ENCODE measurements at places on chromosomes 11 and 22.

- no peak for DNase-seq
Measured at GRCh38 chr11:44562845-44563460, 2.5 kb upstream of the CD82 start.

DNA sequence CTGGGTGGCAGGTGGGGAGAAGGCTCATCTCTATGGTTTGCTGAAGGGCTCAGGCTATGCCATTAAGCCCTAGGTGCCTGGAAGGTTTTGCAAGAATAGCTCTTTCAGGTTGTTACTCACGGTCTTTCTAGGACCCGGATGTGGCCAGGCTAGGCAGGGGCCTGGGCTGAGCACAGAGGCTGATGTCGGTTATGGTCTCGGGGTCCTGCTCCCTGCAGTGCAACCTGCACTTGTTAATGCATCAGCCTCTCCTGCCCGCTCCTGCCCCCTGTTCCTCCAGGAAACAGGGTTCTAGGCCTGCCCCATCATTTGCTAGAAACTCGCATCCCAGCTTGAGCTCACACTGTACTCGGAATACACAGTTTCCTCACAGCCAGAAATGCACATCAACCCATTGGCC, 79.1 kb upstream of the SLC22A12 start:
- DNase-seq, result no peak

GRCh38 chr11:77789731-77790476, 30.6 kb downstream of the RSF1 start:
- no peak for DNase-seq

DNA sequence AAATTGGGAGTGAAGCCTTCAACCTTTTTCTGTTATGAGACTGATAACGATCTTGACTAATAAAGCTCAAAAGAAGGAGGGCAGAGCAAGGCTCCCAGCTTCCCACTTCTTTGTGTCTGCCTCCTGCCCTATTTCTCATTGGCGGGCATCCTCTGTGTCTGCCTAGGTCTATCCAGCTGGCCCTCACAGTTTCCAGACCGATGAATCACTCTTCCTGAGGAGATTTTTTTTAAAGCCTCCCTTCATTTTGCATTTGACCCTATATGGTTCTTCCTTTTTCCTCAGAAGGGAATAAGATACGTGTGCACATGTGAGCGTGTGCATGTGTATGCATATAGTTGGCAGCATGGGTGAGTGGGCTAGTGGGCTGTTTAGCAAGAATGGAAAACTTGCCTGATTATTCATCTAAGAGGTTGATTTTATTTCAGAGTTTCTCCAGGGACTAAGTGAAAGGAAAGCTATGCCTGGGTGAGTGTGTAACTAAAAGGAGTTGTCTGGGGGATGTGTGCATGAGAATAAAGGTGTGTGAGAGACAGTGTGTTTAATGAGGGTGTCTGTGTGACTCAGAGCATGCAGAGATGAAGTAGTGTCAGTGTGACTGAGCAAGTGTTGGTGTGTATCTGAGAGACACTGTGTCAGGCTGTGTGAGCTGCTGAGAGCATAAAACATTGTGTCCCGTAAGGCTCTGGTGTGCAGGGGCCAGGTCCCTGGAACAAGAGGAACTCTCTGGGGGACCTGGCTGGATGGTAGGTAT, 12.2 kb downstream of the PHLDB1 start:
- DNase-seq, result no peak

- DNase-seq, result no peak
Measured at GRCh38 chr22:46525389-46526243, 11.8 kb downstream of the CELSR1 start.

DNA sequence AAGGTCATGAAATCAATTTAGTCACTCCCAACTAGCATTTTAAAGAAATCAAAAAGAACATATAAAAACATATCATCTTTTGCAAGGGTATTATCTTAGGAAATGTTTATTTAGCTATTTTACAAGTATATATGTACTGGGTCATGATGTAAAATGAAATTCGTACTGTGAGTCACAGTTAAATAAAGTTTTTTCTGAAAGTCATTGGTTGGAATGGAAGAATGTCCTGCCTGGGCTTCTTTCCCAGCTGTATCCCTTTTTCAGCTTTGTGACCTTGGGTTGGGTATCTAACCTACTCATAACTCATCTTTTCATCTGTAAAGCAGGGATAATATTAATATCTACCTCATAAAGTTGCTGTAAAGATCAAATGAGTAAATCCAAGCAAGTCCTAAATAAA, 15.7 kb downstream of the FDX1 start:
- DNase-seq, result no peak

GRCh38 chr22:50032941-50033601, 20.5 kb upstream of the IL17REL start:
- DNase-seq, result no peak

GRCh38 chr11:6703247-6704063, 20.3 kb upstream of the MRPL17 start:
- DNase-seq, result peak; percentile 50

GRCh38 chr11:64918017-64918416, 1.0 kb upstream of the ATG2A start:
- peak; percentile 1 for DNase-seq

DNA sequence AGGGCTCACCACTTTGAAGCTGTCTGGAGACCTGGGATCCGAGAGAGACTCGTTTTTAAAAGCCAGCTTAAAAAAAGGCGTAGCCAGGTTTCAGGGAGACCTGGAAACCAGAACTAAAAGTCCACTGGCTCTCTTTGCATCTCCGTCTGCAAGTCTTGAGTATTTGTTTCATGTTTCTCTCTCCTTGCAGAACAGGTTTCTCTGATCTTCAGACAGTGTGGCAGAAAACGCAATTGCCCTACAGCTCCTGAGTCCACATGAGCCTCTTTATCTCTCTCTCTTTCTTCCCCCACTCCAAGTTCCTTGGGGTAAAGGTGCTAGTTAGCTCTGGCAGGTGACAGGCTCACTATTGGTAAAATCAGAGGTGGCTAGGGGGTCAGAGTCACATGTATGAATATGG, 67.0 kb upstream of the AMPD3 start:
- no peak for DNase-seq

GRCh38 chr11:133573081-133573480, 40.8 kb upstream of the OPCML start:
- no peak for DNase-seq

- DNase-seq, result peak; percentile 53
Measured at GRCh38 chr11:114159320-114159719, 99.8 kb downstream of the ZBTB16 start.

- DNase-seq, result no peak
Measured at GRCh38 chr11:130947481-130947880, 31.2 kb upstream of the SNX19 start.

DNA sequence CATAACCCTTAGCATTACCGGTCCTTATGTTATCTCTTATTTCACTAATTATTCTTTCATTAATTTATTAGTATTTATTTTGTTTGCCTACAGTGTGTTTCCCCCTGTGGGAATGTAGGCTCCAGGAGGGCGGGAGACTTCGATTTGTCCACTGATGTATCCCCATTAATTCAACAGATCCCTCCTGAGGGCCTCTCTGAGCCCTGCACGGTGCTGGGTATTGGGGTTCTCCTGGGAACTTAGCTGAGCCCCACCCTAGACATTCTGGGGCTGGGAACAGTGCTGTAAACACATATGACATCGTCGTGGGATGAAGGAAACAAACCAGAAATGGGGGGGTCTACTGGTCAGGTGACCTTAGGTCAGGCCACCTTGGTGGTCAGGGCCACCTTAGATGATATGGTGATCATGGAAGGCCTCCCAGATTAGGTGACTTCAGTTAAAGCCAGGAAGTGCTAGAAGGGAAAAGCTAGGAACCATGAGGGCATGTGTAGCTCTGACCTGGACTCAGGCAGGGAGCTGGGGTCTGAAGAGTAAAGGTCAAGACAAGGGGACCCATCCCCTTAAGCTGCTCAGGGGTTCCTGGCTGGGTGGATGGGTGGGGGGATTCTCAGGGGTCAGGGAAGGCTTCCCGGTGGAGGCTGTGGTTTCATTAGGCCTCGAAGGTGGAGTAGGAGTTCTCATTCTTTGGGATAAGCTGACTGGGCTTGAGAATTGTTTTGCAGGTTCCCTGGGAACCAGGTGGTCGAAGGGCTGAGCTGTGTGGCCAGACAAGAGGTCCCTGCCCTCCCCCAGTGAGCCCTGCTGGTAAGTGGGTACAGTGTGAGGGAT, 1.0 kb downstream of the PHETA2 start:
- no peak for DNase-seq

GRCh38 chr11:86800076-86800959, at the start of gene PRSS23:
Gene PRSS23, plus strand, starts transcription at chr11:86800542. Its CDS starts 7,102 bp downstream, at chr11:86807644.
- DNase-seq, result no peak

- peak; percentile 63 for DNase-seq
Measured at GRCh38 chr11:118918128-118918685, 7.5 kb downstream of the BCL9L start.

- no peak for DNase-seq
Measured at GRCh38 chr11:70036971-70037882, 40.9 kb upstream of the ANO1 start.

- no peak for DNase-seq
Measured at GRCh38 chr11:65479184-65480145, 19.4 kb upstream of the MALAT1 start.

GRCh38 chr11:57244911-57245310, 7.9 kb upstream of the APLNR start:
- no peak for DNase-seq

GRCh38 chr11:12461516-12461915, 84.1 kb downstream of the PARVA start:
- DNase-seq, result no peak

- no peak for DNase-seq
Measured at GRCh38 chr11:67983951-67984350, 19.9 kb downstream of the UNC93B1 start.

DNA sequence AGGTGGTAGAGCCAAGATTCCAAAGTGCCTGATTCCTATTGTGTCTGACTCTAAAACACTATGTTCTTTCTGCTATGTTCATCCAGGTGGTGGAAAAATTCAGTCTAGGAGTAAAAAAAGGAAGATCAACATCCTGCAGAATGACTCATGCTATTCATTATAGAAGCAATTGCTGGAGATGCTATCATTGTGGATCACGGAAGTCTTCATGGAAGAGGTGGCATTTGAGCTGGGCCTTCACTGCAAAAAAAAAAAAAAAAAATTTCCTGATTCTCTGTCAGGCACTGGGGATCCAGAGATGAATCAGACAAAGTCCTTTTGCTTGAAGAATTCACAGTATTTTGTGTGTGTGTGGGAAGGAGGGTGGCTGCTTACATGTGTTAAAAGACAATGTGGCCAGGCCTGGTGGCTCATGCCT, 1.4 kb upstream of the UVRAG start:
- no peak for DNase-seq

GRCh38 chr22:46289244-46289891, 7.3 kb upstream of the GTSE1 start:
- DNase-seq, result peak; percentile 52

DNA sequence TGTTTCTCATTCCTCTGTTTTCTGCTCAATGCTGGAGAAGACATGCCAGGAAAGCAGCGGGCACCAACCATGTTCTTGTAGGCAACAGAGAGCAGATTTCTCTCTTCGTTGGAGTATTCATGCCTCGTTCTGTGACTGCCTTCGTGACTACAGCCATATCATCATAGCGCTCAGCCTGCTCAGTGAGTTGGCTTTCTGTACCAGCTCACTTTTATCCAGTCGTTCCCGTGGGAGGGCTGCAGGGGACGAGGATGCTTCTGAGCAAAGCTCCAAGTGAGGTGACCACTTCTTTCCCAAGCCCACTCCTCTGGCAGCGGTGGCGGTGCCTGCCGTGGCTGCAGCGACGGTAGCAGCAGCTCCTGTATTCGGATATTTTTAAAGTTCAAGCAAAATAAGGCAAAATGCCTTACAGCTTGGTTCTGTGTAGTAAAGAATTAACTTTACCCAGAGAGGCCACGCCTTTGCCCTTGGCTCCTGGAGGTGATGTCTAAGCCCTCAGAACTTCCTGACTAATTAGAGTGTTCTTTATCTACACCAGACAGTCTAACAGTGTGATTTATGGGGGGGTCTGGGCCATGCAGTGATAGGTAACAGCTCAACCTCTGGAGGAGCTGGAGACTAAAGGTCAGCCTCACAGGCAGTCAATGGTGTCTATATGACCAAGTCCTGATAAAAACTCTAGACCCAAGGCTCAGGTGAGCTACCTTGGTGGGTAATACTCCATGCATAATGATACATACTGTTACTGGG, 35.3 kb downstream of the LDHAL6A start:
- DNase-seq, result no peak

GRCh38 chr22:18024276-18024939, at the start of gene MICAL3:
Gene MICAL3, minus strand, starts transcription at chr22:18024561. Its CDS starts 117,749 bp downstream, at chr22:17906812.
- DNase-seq, result peak; percentile 55

DNA sequence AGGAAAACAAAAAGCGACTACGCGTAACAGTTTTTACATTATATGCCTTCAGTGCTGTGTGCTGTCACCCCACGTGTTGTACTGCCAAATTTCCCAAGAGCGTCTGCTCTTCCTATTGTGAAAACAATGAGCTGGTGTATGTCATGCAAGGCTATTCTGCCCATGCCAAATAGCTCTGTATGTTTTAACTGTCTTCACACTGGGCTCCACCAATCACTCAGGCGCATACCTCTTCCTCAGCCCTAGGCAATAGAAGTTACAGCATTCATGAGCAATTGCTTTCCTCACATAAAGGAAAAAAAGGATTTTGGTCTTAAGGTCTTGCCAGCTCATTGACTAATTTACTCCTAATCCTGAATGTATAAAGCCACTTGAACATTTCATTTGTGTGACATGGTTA, 606.8 kb downstream of the NTM start:
- DNase-seq, result no peak

GRCh38 chr22:37525746-37526350, 6.6 kb upstream of the CARD10 start:
- no peak for DNase-seq

GRCh38 chr11:109037856-109038780, 373.2 kb downstream of the DDX10 start:
- DNase-seq, result no peak

GRCh38 chr11:108916290-108916689, 251.4 kb downstream of the DDX10 start:
- no peak for DNase-seq

DNA sequence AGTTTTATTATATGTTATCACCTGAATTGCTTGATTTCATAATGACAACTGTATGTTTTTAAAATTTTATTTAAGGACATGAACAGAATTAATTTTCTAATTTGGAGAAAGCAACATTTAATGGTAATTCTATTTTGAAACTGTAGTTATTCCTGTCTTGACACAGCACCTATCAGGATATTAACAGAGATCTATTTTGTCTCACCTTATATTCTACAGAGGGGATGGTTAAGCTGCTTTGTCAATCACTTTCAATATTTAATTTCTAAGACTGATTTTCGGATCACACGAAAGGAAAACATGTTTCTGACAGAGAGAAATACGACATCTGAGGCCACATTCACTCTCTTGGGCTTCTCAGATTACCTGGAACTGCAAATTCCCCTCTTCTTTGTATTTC, at the start of gene OR5D16:
TSS of gene OR5D16 (plus strand) at position 301 of the 400 bp plus-strand sequence. CDS start at position 301, 0 bp downstream.
- no peak for DNase-seq

- DNase-seq, result peak; percentile 37
Measured at GRCh38 chr11:134027671-134028070, 41.2 kb upstream of the JAM3 start.

- no peak for DNase-seq
Measured at GRCh38 chr11:10779086-10779485, 28.0 kb downstream of the CTR9 start.

- no peak for DNase-seq
Measured at GRCh38 chr22:42799461-42800405, 57.3 kb downstream of the ARFGAP3 start.

GRCh38 chr11:103794262-103794661, 242.2 kb upstream of the DDI1 start:
- no peak for DNase-seq

GRCh38 chr11:10386361-10386760, 68.7 kb upstream of the AMPD3 start:
- no peak for DNase-seq

All from CD4-positive, alpha-beta T cell treated with Interleukin-2 at 100 ng/mL for 4 hours (primary cell).